Activated CD4-positive, alpha-beta T cell treated with anti-CD3 and anti-CD28 coated beads for 1 hour (primary cell): ENCODE measurements at places on chromosomes 2 and 18.

DNA sequence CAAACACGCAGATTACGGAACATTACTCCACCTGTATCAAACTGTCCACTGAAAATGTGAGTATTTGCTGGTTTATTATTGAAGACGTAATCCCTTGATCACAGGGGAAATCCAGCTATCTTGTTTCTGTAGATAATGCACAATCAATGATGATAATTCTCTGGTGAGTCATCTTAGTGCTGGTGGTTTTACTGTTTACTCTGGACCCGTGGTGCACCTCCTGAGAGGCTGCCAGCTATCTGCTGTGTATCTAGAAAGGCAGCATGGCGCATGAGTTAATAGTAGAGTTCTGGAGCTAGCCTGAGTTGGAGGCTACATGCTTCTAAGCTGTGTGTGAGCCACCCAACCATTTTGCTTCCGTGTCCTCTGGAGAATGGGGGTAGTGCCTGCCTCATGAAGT, 6.5 kb downstream of the NCAPH start:
- DNase-seq, result no peak

- no peak for DNase-seq
These were observed 148.5 kb downstream of the GFPT1 start for GRCh38 chr2:69238449-69239031.

DNA sequence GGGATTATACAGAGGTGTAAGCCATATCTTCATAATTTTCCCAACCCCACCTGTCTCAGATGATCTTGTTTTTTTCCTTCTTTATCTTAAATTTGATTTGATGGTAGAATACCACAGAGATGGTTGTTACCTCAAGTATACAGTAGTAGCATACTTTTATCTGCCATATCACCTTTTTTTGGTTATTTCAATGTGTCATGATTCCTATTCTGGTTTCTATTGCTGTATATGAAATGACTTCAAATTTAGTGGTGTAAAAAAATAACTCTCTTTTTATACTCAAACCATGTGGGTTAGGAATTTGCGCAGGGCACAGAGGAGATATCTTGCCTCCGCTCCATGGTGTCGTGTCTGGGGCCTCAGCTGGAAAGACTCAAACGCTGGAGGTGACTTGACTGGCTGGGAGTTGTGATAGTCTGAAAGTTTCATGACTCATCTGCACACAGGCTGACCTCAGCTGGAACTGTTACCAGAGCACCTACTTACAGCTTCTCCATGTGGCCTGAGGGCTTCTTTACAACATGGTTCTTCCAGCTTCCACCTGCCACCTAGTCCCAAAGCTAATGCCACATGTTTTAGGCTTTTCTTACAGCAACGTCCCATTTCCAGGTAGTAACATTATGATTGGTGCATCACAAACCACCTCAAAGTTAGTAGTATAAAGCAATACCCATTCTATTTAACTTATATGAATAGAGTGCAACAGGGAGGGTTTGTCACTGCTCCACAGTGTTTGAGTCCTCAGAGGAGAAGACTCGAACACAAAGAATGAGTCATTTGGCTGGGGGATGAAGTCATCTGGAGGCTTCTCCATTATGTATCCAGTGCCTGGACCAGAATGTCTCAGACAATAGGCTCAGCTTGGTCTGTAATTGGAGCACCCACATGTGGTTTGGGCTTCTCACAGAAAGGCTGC, 82.3 kb upstream of the XPO1 start:
- no peak for DNase-seq

GRCh38 chr18:23135550-23136325, 453 bp downstream of the CABLES1 start:
- no peak for DNase-seq

- DNase-seq, result no peak
These were observed 59.4 kb downstream of the CERS6 start for GRCh38 chr2:168515502-168515901.

GRCh38 chr18:12741351-12741750, 38.5 kb downstream of the PSMG2 start:
- DNase-seq, result no peak

- DNase-seq, result no peak
These were observed 29.8 kb downstream of the STARD6 start for GRCh38 chr18:54327818-54328217.
